ENCODE measurements at places on chromosomes 1 and 21.
A peak's percentile ranks its signal among the peaks of the same experiment; 100 is the strongest.

GRCh38 chr1:8002329-8002910 lies 23.7 kb downstream of the ERRFI1 start:
- no peak for DNase-seq

- DNase-seq = no peak
These were observed 7.1 kb upstream of the CAPN2 start for GRCh38 chr1:223704921-223705878.

GRCh38 chr1:184747089-184747955 lies 7.3 kb downstream of the EDEM3 start:
- DNase-seq = no peak

DNA sequence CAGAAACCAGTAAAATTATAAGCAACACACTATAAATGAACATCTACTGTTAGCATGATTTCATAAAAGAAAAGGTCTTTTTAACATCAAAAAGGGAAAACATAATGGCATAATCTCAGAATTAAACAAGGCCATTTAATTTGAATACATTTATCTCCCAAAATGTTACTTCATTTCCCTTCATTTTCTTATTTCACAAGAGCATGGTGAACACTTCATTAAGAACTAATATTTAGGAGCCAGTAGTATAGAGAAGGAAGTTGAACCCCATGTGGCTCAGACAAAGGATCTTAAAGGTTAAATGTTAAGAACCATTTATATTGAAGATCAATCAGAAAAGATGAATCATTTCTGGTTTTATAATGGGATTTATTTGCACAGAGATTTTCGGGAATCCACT lies 981.7 kb downstream of the TTLL7 start:
- no peak for DNase-seq

GRCh38 chr1:47424336-47424982 lies 8.4 kb downstream of the FOXE3 start:
- no peak for DNase-seq

GRCh38 chr21:39077876-39078275 lies 105.4 kb downstream of the PSMG1 start:
- DNase-seq = no peak

GRCh38 chr1:187409341-187409740 lies 580.6 kb downstream of the PLA2G4A start:
- no peak for DNase-seq

DNA sequence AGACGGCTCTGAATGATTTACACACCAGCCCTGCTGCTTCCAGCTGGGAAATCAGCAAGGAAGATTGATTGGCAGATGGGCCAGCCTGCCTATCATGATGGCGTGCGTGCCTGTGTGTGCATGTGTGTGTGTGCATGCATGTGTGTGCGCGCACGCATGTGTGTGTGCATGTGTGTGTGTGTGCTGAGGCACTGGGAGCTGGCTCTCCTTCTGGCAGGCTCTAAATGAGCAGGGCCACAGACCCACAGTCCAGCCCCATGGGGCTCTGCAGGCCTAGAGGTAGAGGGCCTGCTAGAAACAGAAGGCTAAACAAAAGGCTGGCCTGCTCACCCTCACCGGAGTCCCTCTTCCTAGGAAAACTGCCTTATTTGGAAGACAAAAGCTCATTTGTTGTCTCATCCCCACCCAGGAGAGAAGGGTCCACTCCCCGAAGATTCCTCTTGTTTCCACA lies 6.0 kb downstream of the KLHDC8A start:
- DNase-seq = no peak

- peak; percentile 10 for DNase-seq
These were observed 157.2 kb downstream of the PLA2G4A start for GRCh38 chr1:186985889-186986491.

DNA sequence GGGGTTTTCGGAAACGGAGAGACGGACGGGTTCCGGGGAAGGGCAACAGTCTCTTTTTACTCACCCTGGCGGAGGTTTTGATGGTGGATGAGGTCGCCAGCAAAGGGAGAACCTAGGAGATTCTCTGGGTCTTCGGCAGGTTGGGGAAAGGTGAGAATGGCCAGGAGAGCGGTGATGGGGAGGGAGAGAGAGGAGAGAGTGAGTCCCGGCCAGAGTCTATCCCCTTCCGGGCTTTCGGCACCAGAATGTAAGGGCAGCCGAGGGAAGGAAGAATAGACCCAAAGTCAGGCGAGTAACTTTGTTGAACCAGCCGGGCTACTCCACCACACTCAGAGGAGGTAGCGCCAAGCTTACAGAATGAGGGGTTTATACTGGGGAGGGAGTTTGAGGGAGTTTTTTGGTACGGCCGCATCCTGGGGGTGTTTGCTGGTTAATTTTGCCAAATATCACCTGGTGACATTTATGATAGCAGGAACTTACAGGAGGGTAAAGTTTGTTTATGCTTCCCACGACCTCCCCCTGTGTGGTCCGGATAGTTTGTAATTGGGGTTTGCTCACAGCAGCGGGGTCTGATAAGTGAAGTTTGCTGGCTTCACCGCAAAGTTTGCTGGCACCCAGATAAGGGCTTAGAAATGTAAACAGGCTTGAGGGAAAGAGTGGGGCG lies 141.1 kb upstream of the ETV3 start:
- no peak for DNase-seq

- DNase-seq = no peak
These were observed 107.1 kb downstream of the SPSB1 start for GRCh38 chr1:9399510-9400424.

DNA sequence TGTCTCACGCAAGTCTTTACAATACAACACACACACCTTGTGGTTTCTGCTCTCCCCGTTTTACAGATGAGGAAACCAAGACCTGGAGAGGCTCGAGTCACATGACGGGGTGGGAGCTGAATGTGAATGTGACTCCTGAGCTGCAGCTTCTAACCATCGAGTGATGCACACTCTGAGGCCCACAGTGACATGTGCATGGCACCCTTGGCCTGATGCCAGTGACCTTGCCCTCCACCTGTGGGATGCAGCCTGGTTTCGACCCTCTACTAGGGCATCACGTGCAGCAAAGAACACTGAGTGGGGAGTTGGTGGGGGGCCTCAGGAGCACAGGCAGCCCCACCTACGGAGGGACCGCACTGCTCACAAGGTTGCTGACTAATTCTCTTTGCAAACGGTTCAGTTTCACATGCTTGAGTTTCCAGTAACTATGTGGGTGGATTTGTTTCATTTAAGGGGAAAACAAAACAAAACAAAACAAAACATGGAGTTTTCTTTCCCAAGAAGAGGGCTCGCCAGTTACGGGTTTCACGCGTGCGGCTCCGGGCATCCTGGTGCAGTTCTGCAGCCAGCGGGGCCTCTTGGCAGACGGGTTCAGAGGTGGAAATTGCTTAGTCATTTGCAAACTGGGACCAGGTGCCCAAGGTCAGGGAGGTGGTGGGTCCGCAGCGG lies 22.9 kb downstream of the SPSB1 start:
- DNase-seq = no peak

DNA sequence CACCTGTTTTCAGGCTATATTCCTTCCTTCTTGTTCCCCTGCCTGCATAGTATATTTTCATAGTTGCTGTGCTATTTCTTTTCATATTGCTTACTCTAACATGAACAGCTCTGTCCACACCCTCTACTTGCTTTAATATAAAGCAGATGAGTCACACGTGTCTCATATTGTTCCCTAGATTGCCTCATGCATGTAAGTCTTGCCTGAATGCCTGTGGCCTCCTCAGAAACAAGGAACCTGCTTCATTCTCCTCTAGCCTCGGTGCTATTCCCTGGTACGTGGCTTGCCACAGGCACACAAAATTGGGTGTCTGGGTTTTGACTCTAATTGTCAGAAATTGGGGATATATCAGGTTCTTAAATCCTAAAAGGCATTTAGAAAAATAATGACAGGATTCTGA lies 16.5 kb upstream of the PKP1 start:
- DNase-seq = no peak

- DNase-seq = no peak
These were observed 32.3 kb upstream of the SPAG17 start for GRCh38 chr1:118217141-118217838.
